Glutamatergic neuron (in vitro differentiated cells): ENCODE measurements at places on chromosomes 6 and 20. TPM values are rescaled to one million over a fixed set of nuclear protein-coding genes. Genes with fewer than 3 reads are reported as not detected.

The SFT2D1 gene
- total RNA-seq: 23.5 TPM

- no peaks in the 10 kb centered on the region for H3K27me3 ChIP-seq
- H3K4me3 ChIP-seq: no peak overlapping the region
- no peak for DNase-seq
Measured at GRCh38 chr6:79353226-79353625, 118.7 kb upstream of the HMGN3 start.

DNA sequence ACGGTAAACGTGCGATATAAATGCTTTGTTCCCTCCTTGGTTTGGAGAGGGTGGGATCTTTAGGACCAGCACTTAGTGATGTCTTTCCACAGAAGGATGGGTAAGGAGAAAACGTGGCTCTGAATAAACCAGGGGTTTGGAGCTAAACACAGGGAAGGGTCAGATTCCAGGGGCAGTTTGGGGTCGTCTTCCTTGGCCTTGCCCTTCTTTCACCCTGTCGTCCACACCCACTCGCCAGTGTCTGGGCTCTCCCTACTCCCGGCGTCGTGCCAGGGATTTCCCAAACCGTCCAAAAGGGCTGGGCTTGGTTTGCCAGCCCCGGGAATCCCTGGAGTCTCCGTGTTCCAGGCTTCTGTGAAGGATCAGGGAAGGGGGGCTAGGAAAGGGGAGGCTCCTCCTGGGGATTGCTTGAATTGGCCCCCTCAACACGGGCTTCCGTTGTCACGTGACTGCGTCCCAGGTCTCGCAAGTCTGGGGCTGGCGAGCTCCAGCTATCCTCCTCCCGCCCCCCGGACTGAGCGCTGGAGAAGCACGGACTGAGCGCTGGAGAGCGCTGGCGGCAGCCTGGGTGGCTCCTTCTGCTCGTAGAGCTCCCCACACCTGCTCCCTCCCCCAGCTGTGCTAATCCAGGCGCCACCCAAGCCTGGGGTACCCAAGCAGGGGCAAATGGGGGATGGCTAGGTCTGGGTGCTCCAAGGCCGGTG is 9.4 kb upstream of the ARMC12 start:
- no peaks in the 10 kb centered on the region for H3K36me3 ChIP-seq
- peak; percentile 76 for DNase-seq
- H3K27ac ChIP-seq: peak overlapping the region; percentile 92
- H3K4me1 ChIP-seq: peaks cover 40% of the 10 kb centered on the region
- H3K27me3 ChIP-seq: peaks cover 5% of the 10 kb centered on the region

DNA sequence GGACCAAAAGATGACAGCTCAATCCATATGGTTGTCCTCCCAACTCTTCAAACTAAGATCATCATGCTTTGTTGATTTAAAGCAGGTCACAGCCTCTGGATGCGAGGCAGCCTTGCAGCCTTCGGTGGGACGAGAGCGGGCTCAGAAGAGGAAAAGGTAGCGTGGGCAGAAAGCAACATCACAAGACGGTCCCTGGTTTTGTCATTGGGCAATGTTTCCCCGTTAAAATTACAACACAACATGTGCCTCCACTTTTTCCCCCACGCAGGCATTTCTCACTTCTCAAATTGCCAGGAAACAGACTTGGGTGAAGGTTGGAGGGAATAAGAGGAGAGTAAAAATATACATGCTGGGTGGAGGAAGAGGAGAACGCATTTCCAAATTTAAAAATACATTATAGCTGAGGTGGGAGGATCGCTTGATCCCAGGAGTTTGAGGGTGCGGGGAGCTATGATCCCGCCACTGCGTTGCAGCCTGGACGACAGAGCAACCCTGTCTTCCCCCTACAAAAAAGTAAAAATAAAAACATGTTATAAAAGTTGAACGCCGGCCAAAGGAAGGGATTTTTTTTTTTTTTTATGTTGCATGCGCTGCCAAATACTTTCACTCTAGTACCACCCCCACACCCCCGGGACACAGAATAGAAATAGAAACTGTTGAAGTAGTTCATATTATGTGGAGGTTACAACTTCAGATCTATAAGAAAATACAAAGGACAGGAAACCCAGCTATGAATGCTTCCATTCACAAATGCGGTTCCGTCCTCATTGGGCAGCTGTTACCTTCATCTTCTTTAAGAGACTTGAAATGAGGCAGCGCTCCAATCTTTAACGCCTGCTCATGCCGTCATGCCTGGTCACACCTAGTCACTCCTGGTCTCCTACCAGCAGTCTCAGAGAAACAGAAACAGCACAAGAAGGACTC is 13.9 kb upstream of the NAA20 start:
- H3K4me1 ChIP-seq: no peaks in the 10 kb centered on the region
- no peak overlapping the region for H3K27ac ChIP-seq
- H3K27me3 ChIP-seq: peaks cover 2% of the 10 kb centered on the region

DNA sequence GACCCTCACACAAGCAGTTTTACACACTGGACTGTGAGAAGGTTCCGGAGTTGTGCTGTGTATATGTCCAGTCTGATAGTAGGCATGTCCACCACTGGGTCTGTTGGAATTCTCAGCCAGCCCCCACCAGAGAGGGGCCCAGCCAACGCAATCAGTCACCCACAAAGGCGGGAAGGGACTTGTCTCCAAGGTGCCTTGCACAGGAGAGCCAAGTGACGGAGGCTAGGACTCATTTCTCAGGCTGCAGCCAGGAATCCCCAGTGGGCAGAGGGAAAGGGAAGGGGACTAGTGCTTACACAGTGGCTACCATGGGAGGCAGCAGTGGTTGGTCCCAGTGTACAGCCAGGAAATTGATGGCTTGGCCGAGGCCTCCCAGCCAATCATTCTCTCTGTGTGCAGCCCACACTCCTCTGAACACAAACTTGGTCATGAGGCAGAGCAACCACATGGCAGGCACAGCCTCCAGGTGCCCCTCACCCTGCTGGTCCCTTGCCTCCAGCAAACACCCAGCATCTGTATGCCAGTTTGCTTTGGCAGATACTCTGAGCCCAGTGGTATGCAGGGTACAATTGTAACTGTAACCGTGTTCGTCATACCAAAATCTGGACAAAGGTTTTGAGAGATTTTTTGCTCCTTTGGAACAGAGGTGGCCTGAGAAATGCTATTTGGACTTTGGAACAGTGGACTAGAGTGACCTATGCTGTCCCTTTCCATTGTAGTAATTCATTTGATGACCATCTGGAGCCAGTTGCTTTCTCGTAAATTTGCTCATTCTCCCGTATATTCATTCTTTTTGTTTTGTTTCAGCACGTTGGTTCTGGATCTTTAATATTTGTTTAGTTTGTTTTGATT is 72.9 kb upstream of the MYL9 start:
- no peak overlapping the region for H3K27ac ChIP-seq
- peak overlapping the region; percentile 33 for H3K4me3 ChIP-seq

The B3GAT2 gene
- total RNA-seq: 8.1 TPM

The TMEM244 gene
- total RNA-seq: not detected

The BCAS4 gene
- total RNA-seq: 5.5 TPM

- no peak for DNase-seq
- no peak overlapping the region for H3K4me3 ChIP-seq
- H3K27me3 ChIP-seq: peaks cover 3% of the 10 kb centered on the region
- no peak overlapping the region for H3K27ac ChIP-seq
Measured at GRCh38 chr6:11224252-11224965, 8.1 kb downstream of the NEDD9 start.

GRCh38 chr20:44326391-44327159 is 10.3 kb upstream of the R3HDML start:
- H3K4me3 ChIP-seq: no peak overlapping the region
- H3K27ac ChIP-seq: no peak overlapping the region
- no peak for DNase-seq
- peaks cover 5% of the 10 kb centered on the region for H3K4me1 ChIP-seq
